Renal cortical epithelial cell (primary cell): ENCODE measurements at places on chromosomes 11 and 22. TPM values are rescaled to one million over a fixed set of nuclear protein-coding genes. Genes with fewer than 3 reads are reported as not detected.
A peak's percentile ranks its signal among the peaks of the same experiment; 100 is the strongest.

Gene LRRC4C
- total RNA-seq: 0.69 and 0.89 TPM in 2 replicates

DNA sequence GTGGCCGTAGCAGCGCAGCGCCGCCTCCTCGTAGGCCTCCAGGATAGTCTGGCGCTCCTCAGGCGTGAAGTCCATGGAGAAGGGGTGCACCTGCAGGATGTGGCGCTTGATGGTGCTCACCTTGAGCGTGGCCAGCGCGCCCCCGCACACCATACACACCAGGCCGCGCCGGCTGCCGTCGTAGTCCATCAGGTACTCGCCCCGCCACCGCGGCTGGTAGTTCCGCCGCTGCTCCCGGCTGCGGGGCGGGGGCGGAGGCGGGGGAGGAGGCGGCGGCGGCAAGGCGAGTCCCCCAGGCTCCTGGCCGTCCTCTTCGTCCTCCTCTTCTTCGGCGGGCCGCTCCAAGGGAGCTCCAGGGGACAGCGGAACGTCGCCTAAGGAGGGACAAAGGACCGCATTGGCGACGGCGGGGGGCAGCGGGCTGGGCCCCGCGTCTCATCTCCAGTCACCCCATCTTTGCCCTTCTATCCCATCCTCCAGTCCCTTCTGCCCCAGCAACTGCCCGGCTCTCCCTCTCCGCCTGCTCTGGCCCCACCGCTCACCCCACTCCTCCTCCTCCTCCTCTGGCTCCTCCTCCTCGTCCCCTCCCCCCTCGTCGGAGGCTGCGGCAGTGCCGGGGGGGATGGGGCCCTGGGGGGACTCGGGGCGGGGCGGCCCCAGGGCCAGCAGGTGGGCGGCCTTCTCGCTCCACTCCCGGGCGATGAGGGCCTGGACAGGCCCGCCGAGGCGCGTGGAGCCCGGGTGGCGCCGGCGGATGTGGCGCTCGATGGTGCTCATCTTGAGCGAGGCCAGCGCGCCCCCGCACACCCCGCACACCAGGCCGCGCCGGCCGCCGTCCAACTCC lies 4.9 kb downstream of the ZFTA start:
- DNase-seq: no peak

Gene CHRM1
- not detected in 2 replicates for total RNA-seq

- DNase-seq: no peak
Observed at GRCh38 chr11:104365676-104366075, 201.7 kb upstream of the PDGFD start.

DNA sequence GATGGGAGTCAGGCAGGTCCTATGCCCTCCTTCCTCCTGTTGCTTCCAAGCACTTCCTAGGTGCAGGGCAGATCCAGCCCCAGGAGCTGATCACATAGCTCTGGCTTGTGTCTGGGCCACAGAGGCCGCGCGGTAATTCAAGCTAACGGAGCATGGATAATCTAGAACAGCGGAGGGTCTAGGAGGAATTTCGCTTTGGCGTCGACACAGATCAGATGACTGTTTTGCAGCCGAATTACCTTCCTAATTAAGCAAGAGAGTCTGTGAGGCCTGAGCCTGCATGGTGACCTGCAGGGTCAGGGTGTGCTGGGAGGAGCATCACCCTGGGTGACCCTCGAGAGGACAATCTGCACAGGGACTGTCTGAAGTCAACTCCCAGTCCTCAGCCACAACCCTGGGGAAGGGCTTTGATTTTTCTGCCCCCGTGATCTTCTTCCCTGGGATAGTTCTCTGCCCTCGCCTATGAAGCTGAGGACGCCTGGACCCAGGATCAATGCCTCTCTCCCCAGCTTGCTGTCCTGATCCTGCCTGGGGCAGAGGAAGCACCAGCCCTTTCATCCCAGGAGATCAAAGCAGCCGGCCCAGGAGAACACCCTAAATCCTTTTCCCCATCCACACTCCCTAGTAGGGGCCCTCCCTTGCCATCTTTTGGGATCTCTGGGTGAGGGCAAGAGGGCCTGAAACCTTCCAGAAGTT lies 11.0 kb downstream of the NECTIN1 start:
- DNase-seq: no peak

- DNase-seq: no peak
Observed at GRCh38 chr11:95850137-95850536, 59.8 kb downstream of the CEP57 start.

Gene INPP5J
- total RNA-seq: 0.87 and 4.0 TPM in 2 replicates

- peak; percentile 84 for DNase-seq
Observed at GRCh38 chr11:20022363-20023081, 137.8 kb downstream of the DBX1 start.

DNA sequence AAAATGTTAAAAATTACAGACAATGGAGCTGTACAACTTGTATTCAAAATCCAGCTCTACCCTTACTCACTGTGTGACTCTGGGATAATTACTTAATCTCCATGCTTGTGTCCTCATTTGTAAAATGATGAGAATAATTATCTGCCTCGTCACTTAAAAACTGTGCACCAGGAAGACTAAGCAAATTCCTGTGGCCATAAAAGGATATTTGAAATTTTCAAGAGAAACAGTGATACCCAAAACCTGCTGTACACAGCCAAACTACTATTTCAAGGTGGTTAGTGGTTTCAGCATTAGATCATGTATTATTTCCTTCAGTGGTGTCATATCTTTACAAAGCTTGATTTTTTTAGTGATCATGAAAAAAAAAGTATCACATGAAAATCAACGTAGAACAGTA lies 136.9 kb downstream of the METTL15 start:
- DNase-seq: no peak

Gene CAPRIN1
- 193 and 362 TPM in 2 replicates for total RNA-seq

Gene SAA2
- total RNA-seq: 225 and 425 TPM in 2 replicates

GRCh38 chr11:123188508-123189165 lies 6.4 kb downstream of the CLMP start:
- peak; percentile 58 for DNase-seq

- no peak for DNase-seq
Observed at GRCh38 chr11:127670374-127671119, 670.0 kb upstream of the KIRREL3 start.

- peak; percentile 72 for DNase-seq
Observed at GRCh38 chr11:107999759-108000455, 8.8 kb upstream of the CUL5 start.

- no peak for DNase-seq
Observed at GRCh38 chr11:69650832-69651344, 9.9 kb downstream of the CCND1 start.

DNA sequence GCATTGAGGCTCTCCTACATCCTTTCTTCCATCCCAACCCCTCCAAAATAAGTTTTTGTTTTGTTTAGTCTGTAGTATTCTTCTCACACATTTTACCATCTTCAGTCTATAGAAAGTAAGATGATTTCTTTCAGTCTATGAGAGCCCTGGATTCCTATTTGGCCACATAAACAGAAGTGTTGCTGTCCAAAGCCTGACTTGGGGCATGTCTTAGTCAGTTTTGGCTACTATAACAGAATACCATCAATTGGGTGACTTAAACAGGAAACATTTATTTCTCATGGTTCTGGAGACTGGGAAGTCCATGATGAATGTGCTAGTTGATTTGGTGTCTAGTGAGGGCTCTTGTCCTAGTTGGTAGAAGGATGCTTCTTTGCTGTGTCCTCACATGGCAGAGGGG lies 146.8 kb upstream of the DDI1 start:
- DNase-seq: no peak

DNA sequence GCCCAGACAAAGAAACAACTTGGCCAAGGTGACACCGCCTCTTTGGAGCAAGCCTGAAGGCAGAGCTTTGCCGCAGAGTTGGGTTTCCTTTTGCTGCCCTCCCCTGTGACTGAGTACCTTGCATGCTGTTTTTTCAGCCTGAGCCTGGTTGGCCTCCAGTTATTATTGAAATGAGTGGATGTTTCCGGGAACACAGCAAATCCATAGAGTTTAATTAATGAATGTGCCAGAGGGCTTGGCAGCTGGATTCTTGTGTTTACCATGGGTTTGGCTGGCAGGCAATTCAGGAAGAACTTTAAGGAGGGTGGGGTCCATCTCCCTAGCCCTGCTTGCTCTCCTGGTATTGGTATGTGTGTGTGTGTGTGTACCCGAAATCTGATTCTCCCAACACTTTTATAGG lies 65.6 kb upstream of the CRYBB3 start:
- DNase-seq: peak; percentile 85

Gene ZNF214
- total RNA-seq: 3.8 and 8.4 TPM in 2 replicates

Gene ASCL3
- total RNA-seq: not detected in 2 replicates

GRCh38 chr11:61121192-61121831 lies 19.0 kb downstream of the CD5 start:
- DNase-seq: no peak

DNA sequence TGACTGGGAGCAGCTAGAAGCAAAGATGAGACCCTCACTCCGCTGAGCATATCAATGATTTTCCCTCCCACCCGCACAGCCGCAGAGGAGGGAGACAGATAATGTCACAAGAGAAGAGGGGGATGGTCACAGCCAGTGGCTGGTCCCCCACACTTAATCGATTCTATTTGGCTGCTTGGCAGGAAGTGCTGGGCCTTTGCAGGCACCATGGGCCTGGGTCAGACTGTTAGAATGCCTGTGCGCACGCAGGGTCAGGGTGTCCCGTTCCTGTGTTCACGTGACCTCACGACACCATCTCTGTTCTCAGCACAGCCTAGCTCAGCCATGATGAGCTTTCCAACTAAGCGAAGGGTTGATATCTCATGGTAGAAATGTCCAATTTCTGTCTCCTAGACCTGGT lies 107.0 kb downstream of the MYO18B start:
- no peak for DNase-seq

GRCh38 chr11:2409611-2410468 lies 9.3 kb downstream of the TSSC4 start:
- DNase-seq: no peak

Gene ZNF215
- 5.4 TPM in 2 replicates for total RNA-seq

DNA sequence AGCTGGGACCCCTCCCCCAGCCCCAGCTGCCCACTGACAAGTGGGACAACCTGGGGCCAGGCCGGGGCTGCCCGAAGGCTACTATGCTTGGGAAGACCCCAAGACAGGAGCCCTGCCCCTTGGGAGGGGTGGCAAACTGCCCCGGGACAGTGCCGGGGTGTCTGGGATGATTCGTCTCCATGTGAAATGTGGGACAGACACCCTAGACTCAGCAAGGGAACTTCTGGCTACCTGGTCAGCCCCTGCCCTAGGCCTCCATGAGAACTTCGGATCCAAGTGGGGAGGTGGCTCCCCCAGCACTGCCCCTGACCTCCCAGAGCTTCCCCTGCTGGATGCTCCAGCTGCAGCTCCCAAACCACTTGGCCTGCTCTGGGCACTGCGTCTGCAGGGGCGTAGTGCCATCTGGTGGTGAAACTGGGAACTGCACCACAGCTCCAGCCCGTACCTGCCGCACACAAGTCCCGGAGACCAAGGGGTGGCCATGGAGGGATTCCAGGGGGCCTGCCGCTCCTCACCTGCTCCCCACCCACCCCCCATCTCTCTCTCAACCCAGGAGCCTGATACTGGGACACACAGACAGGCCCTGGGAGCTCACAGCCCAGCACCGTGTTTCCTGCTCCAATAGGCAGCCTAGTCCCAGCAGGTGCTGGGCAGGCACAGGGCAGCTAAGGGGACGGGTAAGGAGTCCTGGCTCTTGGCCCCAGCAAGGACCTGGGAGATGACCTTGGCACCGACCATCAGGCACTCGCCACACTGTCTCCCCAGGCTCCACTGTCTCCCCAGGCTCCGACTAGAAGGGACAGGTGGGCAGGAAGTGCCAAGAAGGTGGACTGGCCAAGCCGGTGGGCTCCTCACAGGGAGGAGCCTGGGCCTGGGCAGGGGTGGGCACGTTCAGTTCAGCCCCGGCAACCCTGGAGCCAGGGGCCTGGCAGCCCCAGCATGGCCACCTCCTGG lies 194.1 kb downstream of the IGLL1 start:
- peak; percentile 56 for DNase-seq

DNA sequence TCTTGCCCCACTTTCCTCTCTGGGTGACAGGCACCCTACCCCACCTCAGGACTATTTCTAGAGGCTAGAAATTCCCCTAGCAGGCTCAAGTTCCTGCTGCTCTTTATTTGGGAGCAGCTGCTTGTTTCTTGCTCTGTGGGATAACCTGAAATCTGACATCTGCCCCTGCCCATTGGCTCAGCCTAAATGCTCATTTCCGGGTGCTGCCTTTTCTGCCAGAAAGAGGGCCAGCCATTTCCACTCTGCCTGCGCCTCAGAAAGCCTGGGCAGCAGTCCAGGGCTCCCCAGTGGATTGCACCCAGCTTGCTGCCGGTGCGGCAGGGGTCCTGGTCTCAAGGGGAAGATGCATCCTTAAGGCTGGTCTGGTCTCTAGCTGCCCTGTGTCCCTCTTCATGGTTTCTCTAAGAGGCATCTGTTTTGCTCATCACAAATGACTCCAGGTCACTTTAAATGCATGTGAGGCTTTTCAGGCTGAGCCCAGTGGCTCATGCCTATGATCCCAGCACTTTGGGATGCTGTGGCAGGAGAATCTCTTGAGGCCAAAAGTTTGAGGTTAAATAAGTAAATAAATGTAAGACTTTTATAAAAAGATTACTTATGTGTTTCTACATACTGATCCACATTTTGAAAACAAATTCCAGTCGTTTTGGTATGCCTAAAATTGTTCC lies 10.3 kb upstream of the PNPLA5 start:
- peak; percentile 76 for DNase-seq

GRCh38 chr22:26552466-26552865 lies 37.5 kb downstream of the TPST2 start:
- DNase-seq: no peak

DNA sequence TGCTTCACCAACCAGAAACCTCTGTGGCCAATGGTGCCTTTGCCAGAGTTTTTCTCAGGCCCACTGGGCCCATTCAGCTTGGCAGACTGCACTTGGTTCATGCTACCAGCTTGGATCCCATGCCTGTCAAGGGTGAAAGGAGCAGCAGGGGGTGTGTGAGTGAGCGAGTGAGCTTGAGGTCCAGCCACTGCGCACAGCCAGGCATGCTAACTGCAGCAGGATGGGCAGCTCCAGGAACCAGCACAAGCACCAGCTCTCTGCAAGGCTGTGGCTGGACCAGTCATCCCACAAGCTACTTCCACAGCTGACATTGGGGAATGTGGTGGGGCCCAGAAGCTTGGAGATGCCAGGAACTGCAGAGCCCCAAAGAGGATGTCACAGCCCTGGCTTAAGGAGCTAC lies 40.8 kb downstream of the DDIAS start:
- no peak for DNase-seq
